ENCODE measurements at places on chromosomes 11 and 22. TPM values are rescaled to one million over a fixed set of nuclear protein-coding genes. Genes with fewer than 3 reads are reported as not detected.

- peak; percentile 33 for DNase-seq
These were observed 735.6 kb downstream of the BRD1 start for GRCh38 chr22:49091917-49092545.

DNA sequence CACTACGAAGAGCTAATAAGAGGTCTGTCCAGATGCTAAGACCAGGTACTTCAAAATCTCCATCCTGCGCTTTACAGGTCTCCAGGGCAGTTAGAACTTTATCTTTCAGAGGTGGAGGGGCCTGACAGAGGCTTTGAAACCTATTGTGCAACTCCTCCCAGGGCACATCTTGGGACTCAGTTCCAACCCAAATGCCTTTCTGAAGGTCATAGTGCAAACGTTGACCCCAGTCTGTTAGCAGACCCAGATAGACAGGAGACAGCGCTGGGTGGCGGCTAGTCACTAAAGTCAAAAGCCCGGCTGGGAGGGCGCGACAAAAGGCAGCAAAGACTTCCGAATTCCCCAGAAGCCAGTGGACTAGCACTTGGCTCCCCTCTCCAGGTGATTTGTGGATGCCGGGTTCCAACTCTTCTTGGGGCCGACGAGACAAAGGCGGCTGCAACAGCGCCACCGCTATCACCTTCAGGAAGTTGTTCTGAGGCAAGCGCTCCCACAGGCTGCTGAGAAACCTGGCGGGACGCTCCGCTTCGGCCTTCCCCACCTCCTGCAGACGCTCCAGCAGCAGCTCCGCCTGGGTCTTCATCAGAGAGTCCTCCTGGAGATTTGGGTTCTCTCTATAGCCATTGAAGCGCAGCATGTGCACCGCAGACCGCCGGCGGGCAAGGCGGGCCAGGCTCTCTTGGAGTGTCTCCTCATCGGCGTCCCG, 728 bp downstream of the FANCF start:
- DNase-seq, result peak; percentile 73

GRCh38 chr11:78100261-78100660, 20.6 kb upstream of the NDUFC2 start:
- DNase-seq, result no peak

GRCh38 chr22:26979294-26979693, 321.9 kb downstream of the MIAT start:
- DNase-seq, result no peak

GRCh38 chr11:59787816-59788215, 22.8 kb downstream of the MRPL16 start:
- peak; percentile 76 for DNase-seq

INCENP gene
- 57.0 TPM for total RNA-seq

DNA sequence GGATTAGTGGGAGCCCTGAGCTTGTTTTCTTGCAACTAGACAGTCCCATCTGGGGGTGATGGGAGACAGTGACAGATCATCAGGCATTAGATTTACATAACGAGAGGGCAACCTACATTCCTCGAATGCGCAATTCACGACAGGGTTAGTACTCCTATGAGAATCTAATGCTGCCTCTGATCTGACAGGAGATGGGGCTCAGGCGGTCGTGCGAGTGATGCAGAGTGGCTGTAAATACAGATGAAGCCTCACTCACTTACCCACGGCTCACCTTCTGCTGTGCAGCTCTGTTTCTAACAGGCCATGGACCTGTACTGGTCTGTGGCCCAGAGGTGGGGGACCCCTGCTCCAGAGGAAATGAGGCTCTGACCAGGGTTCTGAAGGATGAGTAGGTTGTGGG, 125.5 kb downstream of the FBXO7 start:
- DNase-seq, result no peak

FBLN1 gene
- 10.0 TPM for total RNA-seq

DNA sequence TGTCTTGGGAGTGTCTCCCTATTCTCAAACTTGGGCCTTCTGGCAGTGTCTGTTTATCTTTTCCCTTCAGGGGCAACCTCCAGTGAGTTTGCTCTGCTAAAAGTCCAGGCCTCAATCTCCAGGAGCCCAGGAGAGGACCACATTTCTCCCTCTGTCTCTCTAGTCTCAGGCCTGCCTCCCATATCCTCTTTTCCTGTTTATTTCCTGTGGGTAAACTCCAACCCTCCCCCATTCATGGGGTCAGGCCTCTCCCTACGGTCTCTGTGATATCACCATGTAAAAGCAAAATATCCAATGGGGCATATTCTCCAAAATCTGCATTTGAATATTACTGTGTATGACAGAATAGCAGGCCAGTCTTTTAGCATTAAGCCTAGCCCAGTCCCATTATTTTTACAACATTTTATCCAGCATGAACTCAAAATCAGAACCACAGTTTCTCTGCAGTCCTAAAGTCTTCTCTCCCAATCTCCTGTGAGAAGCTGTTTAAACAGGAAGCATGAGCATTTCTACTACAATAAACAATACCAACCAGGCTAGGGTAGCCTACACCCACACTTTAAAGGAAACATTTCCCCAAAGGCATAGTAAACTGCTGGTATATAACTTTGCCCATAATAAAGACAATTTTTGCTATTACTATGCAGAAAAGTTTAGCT, 18.0 kb upstream of the TMEM135 start:
- no peak for DNase-seq

DNA sequence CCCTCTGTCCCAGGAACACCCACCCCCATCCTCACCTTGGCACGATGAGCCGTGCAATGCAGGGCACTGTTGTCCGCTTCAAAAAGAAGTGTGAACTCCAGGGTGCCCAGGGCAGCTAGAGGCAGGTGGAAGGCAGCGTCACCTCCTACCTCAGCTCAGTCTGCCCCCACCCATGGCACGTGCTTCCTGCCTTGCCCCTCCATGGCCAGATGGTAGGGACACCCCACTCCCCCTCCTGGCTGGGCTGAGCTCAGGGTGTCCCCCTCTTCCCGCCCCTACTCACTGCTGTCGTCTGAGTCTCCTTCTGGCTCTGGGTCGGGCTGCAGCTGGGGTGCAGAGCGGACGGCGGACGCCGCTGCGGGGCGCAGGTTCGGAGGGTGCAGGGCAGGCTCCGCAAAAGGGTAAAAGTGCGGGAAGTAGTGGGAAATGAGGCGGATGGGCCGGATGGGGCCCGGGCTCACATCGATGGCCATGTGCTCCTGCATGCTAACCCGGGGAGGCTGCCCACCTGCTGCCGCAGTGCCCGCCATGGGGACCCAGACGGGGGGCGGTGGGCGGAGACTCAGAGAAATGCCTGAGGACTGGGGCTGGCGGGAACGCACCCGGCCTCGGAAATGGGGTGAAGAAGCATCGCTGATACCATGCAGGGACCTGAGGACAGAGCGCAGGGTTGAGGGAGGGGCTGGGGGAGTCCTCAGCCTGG, 9.1 kb downstream of the NDUFV1 start:
- DNase-seq, result no peak

NAALAD2 gene
- total RNA-seq, result 1.9 TPM

DNA sequence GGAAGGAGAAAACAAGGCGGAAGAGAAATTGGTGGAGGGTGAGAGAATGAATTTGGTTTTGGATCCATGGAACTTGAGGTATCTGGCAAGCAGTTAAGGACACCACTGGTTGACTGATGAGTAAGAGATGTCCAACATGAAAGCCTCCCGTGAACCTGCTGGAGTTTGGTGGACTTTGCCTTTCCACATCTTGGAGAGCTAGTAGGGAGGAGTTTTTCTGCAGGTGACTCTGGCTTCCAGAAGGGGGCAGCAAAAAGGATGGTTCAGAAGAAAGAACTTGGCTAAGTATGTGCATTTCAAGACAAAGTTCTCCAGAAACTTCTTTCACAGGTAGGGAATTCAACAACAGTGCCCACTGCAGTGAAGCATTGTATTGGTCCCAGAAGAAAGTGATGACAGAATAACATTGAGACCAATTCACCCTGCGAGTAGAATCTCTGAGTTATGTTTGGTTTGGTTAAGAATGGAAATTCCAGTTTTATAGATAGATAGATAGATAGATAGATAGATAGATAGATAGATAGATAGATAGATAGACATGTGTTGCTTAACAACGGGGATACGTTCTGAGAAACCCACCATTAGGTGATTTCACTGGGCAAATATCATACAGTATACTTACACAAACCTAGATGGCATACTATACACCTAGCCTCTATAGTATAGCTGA, 28.5 kb downstream of the DCDC1 start:
- DNase-seq, result peak; percentile 15

GNB1L gene
- total RNA-seq, result 16.1 TPM

DNA sequence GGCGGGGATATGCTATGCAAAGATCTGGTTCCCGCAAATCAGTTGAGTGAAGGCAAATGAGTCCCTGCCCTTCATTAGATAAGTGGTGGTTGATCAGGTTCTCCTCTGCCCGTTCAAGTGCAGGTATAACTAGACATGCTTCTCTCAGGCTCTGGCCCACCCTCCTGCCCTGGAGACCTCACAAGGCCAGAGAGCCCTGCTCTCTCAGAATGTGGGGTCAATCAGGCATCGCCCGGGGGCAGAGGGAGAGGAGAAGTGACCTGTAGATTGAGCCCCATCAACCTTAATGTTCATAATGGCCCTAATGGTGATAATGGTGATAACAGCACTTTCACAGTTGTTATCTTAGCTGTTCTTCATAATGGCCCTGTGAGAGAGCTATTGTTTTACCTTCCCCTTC, 224.3 kb downstream of the DSCAML1 start:
- DNase-seq, result no peak

- no peak for DNase-seq
These were observed 18.0 kb upstream of the UBASH3B start for GRCh38 chr11:122637541-122637940.

DNA sequence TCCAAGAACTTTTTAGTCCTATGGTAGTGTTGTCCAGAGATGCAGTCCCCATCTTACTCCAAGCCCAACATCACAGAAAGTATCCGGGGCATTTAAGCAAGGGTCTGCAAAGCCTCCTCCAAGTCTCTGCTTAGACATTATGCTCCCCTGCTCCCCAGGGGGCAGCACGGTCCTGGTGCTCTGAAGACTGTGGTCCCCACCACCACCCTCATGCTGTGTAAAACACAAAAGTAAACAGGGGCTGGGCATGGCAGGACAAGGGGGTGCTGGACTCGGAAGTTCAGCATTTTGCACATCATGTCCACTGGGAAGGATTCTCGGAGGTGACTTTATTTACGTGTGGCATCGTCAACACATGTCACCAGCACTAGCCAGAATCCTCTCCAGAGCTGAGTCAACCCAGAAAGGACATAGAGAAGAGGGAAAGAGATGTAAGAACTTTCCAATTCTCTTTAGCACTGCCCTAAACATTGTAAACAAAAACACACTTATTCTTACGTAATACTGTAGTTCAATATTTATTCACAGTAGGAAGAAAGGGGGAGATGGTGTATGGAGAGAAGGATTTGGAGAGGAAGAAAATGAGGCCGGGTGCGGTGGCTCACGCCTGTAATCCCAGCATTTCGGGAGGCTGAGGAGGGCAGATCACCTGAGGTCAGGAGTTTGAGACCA, 37.7 kb downstream of the TCIRG1 start:
- DNase-seq, result no peak

- no peak for DNase-seq
These were observed 679.3 kb upstream of the CCDC179 start for GRCh38 chr11:23539556-23539955.

DNA sequence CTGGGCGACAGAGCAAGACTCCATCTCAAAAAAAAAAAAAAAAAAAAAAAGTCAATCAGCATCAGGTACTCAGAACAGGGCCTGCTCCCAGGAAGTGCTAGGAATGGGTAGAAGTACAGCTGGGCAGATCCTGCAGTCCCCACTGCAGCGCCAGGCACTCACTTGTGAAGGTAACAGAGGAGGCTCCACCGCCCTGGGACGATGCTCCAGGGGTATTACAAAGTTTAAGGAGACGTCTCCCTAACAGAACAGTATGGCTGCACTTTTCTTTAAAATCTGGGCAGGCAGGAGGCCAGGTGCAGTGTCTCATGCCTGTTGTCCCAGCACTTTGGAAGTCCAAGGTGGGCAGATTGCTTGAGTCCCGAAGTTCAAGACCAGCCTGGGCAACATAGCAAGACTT, 1449.0 kb downstream of the BRD1 start:
- DNase-seq, result no peak

DNAJC4 gene
- total RNA-seq, result 2.7 TPM

- no peak for DNase-seq
These were observed 1234.0 kb downstream of the TBC1D22A start for GRCh38 chr22:47996446-47996857.

KCTD17 gene
- total RNA-seq, result 20.6 TPM

XKR3 gene
- not detected for total RNA-seq

CSNK2A3 gene
- 1.3 TPM for total RNA-seq

MRGPRX4 gene
- total RNA-seq, result not detected

DNA sequence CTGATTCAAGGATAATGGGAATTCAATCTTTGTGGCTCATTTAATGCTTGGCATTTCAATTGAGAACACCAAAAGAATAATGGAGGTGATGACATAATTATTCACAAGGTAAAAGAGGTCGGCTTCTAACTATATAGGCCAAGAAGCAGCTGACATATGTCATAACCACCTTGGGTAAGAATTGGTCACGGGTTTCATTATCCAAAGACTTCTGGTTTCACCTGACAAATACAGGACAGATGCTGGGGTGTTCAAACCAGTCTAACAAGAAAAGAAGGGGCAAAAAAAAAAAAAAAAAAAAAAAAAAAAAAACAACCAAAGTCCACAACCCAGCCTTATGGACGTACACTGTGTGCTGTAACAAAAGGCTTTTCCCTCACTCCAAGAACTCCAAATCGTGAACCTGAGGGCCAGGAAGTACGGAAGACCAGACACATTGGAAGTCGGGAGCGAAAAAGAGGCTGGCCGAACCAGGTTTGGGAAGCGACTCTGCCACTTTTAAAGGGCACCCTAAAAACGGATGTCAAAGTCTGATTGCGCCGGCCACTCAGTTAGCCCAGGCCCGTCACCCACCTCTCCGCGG, 385 bp downstream of the HARBI1 start:
- DNase-seq, result no peak

PTS gene
- total RNA-seq, result 73.6 TPM

ACRV1 gene
- not detected for total RNA-seq

DNA sequence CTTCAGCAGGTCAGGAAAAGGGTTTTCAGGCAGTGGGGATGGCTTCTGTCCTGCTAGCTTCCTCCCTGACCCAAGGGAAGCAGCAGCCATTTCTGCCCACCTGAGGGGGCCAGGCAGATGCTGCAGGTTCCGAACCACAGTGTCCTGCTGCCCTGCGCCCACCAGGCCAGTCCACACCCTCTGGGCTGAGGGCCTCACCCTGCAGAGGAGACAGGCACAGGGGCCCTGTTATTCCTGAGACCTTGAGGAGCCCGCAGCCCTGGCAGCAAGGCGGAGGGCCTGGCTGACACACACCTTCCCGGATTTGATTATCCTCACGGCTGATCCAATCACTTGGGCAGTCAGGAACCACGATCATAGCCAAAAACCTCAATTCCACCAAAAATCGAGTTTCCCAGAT, 725.8 kb downstream of the BRD1 start:
- no peak for DNase-seq

EML3 gene
- 19.3 TPM for total RNA-seq
